ENCODE measurements at places on chromosomes 1 and 21.
A peak's percentile ranks its signal among the peaks of the same experiment; 100 is the strongest.

- DNase-seq, result no peak
Measured at GRCh38 chr1:198153804-198154203, 3.0 kb upstream of the NEK7 start.

DNA sequence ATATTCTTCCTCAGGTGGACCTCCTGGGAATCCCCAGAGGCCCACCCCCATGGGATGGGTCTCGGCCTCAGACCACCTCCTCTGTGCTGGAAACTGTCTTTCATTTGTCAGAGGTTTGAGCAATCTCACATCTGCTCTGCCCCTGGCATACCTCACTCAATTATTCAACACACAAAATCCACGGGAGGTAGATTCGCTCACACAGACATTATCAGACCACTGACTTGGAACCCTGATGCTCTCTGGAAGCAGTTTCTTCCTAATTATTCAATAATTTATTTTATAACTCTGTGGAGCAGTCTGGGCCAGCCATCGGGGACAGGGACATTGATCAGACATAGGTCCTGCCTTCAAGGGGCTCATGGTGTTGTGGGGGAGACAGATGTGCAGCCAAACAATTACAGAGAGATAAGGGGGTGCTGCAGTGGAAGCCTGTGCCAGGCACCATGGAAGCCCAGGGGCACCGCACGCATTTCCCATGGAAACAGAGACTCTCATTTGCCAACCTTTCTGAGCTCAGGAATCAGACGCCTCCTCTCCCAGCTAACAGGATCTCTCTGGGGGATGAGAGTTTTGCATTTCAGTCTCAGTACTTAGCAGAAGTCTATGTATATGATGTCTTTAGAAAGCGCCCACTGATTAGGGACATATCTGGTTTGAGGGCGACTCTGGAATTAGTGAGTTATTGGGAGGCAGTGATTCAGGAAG, 96.5 kb downstream of the HMGB4 start:
- no peak for DNase-seq

DNA sequence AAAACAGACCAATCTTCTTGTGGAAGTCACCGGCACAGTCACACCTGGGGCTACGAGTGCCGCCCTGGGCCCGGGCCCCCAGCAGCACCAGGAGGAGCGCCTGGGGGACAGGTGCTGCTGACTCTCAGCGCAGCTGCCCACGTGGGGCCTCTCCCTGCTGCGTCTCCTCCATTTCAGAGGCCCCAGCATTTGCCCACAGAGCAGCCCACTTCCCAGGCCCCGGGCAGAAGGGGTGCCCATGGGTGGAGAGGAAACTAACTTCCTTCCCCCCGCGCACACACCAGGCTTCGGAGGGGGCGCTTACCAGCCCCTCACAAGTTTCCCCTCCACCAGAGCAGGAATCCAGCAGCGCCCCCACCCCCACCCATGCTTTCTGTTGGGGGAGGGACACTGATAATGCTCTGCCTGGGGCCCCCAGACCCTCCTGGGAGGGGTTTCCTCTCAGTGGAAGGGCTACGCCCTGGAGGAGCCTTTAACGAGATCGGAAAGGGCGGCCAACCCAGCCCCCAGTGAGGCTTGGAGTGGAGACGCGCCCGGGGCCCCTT, 440 bp downstream of the TNFRSF25 start:
- DNase-seq, result no peak

- peak; percentile 84 for DNase-seq
Measured at GRCh38 chr1:201602413-201603265, 63.7 kb downstream of the NAV1 start.

- no peak for DNase-seq
Measured at GRCh38 chr21:38170283-38170682, 86.5 kb upstream of the KCNJ15 start.

- no peak for DNase-seq
Measured at GRCh38 chr1:113169591-113169990, 96.6 kb downstream of the LRIG2 start.

DNA sequence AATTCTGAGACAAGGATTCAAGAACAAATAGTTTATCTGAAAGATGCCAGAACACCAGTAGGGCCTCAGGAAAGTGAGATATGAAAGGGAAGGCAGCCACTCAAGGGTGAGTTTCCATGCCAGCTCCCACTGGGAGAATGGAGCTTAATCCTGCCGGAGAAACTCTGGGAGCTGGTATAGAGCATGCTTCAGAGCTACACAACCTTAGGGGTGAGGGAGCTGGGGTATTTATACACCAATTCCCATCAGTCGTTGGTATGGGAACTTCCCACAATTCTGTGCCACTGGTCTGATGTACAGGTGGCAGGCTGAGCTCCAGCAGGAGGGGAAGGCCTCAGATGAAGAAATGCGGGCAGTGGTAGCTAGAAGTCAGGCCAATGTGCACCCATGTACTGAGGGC, 86.6 kb downstream of the KAZN start:
- DNase-seq, result no peak

- no peak for DNase-seq
Measured at GRCh38 chr1:220003610-220004299, 42.5 kb downstream of the EPRS1 start.

- no peak for DNase-seq
Measured at GRCh38 chr1:223820971-223821370, 24.8 kb downstream of the TP53BP2 start.

DNA sequence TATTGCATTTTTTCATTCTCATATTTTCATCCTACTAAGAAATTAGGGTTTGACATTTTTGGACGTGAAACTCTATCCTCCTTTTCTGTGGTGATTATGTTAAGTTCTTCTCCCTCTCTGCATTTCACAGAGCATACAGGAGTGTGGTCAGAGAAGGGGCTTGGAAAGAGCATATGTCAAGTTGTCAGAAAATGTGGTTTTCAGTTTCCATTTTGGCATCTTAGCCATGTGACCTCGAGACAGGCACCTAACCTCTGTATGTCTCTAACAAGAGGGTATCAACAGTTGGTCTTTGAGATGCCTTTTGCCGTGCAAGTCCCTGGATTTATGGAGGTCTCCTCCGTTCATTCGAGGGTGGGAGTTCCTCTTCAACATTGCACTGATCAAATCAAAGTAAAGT, 140.7 kb downstream of the CYYR1 start:
- DNase-seq, result no peak

Measured in hepatic stellate cell (primary cell).